ENCODE measurements at places on chromosomes 3 and 15.

- no peak for DNase-seq
These were observed 58.1 kb upstream of the FOXP1 start for GRCh38 chr3:71641674-71642073.

GRCh38 chr3:101195951-101196713 lies 124.2 kb downstream of the IMPG2 start:
- DNase-seq, result no peak

DNA sequence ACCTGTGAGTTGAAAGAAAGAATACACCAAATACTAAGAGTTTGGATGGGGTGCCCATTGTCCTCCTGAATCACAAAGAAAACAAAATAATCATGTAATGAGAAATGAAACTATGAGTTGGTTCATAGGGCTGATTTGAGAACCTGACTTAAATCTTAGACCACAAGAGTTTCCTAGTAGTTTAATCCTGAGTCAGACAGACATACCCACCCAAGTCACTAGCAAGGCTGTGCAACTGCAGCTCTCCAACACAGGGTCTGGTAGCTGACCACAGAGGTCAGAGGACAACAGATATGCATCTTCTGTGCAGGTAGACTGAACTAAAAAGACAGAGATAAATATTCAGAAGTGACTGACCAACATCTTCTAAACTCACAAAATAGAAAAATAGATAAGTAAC lies 296.3 kb upstream of the TMCO5A start:
- DNase-seq, result no peak

DNA sequence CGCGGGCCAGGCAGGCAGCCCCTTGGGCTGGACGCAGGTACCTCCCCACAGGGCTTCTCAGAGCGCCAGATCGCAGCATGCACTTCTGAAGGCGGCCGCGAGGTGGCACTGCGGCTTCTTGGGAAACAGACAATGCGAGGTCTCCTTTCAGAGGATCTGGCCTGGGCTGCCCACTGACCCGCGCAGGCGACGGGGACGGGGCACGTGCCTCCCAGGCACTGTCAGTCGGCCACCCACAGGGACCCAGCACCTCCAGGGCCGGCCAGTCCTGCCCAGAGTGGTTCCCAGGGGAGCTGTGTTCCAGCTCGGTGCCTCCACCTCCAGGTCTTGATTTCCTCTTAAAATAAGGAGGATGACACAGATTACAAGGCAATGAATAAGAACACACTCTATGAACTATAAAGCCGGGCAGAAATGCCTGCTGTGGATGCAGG lies 24.4 kb upstream of the TXNRD3 start:
- DNase-seq, result peak; percentile 64

- no peak for DNase-seq
These were observed 1074.6 kb downstream of the FHIT start for GRCh38 chr3:60176614-60177013.

GRCh38 chr3:33883538-33883950 lies 85.1 kb downstream of the PDCD6IP start:
- DNase-seq, result no peak

GRCh38 chr3:185656321-185656840 lies 70.3 kb downstream of the SENP2 start:
- no peak for DNase-seq

GRCh38 chr3:93973131-93974126 lies at the start of gene PROS1:
TSS of gene PROS1 (minus strand) at chr3:93973896. CDS start at chr3:93973749, 147 bp downstream.
- DNase-seq, result no peak

GRCh38 chr3:28053759-28054158 lies 187.7 kb upstream of the CMC1 start:
- DNase-seq, result no peak

DNA sequence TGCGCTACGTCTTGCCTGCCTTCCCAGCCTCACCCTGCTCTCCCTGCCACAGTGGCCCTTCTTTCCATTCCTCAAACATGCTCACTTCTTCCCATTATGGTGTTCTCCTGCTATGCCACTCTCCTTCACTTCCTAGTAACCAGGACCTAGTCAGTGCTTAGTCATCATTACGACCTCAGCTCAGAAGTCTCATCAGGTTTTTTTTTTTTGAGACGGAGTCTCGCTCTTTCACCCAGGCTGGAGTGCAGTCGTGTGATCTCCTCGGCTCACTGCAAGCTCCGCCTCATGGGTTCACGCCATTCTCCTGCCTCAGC lies 149.5 kb downstream of the GREM1 start:
- DNase-seq, result no peak

GRCh38 chr3:157428853-157429252 lies 7.8 kb upstream of the PTX3 start:
- no peak for DNase-seq

- DNase-seq, result no peak
These were observed 40.9 kb downstream of the C2CD4A start for GRCh38 chr15:62107571-62108121.

DNA sequence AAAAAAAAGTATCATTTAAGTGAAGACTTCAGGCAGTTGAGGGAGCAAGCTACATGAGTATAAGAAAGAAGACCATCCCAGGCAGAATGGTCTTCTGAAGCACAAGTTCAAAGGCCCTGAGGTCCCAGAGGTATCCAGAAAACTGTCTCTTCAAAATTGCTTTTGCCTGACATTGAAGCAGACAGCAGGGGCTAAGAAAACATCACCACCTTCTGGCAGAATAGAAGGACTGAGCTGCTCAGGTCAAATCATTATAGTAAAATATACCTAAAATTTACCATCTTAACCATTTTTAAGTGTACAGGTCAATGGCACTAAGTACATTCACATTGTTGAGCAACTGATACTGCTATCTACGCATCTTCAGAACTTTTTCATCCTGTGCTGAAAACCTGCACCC lies 16.4 kb downstream of the GPR160 start:
- no peak for DNase-seq

GRCh38 chr3:122564155-122564912 lies at the start of the genes DTX3L and PARP9:
TSS of gene DTX3L (plus strand) at chr3:122564338. CDS start at chr3:122564427, 89 bp downstream.
TSS of gene PARP9 (minus strand) at chr3:122564300. CDS start at chr3:122559620, 4,680 bp downstream.
- DNase-seq, result peak; percentile 34

GRCh38 chr3:161208931-161209330 lies 12.2 kb upstream of the NMD3 start:
- no peak for DNase-seq

DNA sequence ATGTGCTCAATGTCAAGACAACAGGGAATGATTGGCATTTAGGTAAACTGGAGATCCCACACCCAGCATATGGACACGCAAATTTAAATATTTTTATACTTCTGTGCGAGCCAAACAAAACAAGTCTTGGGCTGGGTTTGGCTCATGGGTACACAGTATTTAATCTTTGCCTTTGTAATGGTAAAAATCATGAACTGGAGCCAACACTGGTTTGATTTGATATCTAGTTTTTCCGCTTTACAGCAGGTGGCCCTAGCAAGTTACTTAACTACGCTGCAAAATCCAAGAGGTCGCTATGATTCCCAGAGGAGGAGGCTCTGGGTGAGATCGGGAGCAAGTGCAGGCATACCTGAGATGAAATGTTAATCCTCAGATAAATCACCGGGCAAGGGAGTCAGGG lies 207.9 kb upstream of the SATB1 start:
- DNase-seq, result no peak

Data from activated naive CD4-positive, alpha-beta T cell (primary cell).